Left kidney (tissue), 8 donors: ENCODE measurements at places on chromosomes 1 and 21.

DNA sequence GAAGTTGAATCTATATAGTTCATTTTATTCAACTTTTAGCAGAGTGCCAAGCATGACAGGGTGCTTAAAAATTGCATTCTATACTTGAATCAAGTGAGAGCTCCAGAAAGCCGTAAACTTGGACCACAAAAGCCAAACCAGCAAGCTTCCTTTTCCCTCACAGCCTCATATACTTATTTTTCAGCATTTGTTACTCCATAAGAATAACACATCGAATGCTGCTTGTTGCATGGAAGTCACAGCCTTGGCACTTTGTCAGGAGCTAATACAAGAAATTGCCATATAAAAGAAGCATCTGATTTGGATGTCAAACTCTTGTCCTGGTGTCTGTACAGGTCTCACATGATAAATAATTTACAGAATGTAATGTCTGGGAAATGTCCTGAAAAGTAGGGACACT is 87.4 kb downstream of the PLXNA2 start:
- DNase-seq, result no peak

GRCh38 chr1:226062558-226063223 is at the start of gene H3-3A:
TSS of gene H3-3A (plus strand) at chr1:226062716. CDS start at chr1:226064352, 1,636 bp downstream.
- peak; percentile 96 for DNase-seq

GRCh38 chr1:47995306-47996050 is 1.7 kb downstream of the TRABD2B start:
- no peak for DNase-seq

DNA sequence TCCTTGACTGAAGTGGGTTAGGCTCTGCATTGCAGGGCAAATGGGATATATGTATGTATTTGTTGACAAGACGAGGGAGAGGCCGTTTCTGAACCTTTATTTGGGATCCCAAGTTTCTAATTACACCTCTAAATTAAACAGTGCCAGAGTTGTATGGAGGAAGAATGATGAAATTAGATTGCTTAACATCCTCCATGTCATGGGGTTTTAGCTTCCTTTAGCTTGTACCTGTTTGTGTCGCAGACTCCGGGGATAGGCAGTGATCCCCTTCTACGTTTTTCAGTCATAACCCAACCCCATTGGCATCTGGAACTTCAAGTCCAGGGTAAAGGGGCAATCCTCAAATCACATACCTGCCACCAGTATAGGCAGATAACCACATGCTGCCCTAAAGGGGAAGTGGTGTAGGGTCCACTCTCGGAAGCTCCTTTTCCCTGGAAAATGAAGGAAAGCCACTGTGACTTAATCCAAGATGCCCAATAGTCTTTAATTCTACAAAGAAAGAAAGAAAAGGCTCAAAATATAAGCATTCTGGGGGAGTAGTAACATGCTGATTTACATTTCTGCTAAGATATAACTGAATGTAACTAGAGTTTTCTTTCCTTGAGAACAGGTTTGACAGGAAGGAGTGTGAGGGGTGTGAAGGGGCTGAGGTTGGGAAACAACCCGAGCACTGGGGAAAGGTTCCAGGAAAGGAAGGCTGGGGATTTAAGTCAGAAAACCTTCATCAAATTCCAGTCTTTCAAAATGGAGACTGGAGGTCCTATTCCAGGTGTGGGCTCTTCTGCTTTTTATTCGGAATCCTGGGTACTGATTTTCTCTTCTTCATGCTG is 77.6 kb downstream of the RGL1 start:
- DNase-seq, result no peak

DNA sequence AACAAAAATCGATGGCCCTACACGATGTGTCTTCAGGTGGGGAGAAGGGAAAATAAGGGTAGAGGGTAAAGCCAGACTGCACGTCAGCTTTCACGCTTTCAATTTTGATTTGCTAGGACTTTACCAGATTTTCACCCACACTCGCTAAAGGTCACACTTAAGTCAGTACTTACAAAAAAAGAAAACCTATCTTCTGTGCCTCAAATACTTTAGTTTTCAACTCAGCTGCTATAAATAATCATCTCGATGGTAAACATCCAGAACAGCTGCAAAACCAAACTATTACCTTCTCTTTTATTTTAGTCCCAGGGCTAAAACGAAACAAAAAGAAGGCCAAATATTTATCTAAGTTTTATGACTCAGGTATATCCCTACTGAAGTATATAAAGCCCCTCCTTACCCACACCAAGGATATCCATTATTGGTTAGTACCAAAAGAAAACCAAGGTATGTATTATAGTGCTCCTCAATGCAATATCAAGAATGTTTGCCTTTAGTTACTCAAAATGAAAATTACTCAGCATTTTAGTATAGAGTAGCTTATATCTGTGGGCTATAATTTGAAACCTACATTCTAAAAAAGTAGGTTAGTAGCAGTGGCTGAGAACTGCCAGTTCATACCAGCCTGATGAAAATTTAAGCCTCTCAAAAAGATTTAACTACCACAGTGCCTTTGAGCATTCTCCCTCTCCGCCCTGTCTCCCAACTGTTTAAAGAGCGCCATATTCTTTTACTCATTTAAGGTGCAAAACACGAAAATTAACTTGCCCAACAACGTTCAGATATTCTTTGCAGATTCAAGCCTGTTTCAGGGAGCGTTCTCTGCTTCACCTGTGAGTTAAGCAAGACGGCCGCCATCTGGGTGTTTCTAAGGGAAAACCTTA is 1.5 kb downstream of the CSDE1 start:
- no peak for DNase-seq

GRCh38 chr1:113140588-113141446 is 67.8 kb downstream of the LRIG2 start:
- DNase-seq, result peak; percentile 74

DNA sequence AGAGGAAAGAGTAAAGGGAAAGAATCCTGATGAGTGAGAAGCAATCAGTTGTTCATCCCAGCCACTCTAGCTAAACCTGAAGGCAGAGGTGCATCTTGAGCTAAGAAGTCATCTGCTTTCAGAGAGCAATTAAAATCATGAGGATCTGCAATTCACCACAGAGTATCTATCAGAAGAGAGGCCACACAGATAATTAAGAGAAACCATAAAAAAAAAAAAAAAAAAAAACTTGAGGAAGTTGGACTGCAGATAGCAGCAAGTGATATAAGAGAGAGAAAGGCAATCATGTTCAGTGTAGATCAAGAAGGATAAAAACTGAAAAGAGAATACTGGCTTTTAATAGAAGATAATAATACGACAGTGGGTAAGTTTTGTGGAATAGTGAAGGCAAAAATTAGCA is 17.7 kb downstream of the FOXJ3 start:
- DNase-seq, result no peak

- DNase-seq, result no peak
Observed at GRCh38 chr1:232844791-232845190, 39.6 kb downstream of the MAP10 start.

- peak; percentile 73 for DNase-seq
Observed at GRCh38 chr1:32063261-32063681, 9.5 kb upstream of the TMEM39B start.

- no peak for DNase-seq
Observed at GRCh38 chr21:33169359-33169758, 60.4 kb upstream of the IFNAR2 start.

- DNase-seq, result no peak
Observed at GRCh38 chr1:223097713-223098112, 45.3 kb downstream of the TLR5 start.

- DNase-seq, result peak; percentile 12
Observed at GRCh38 chr1:20830378-20830777, 43.3 kb upstream of the HP1BP3 start.

GRCh38 chr1:159473335-159473734 is 33.8 kb downstream of the OR10J1 start:
- no peak for DNase-seq

DNA sequence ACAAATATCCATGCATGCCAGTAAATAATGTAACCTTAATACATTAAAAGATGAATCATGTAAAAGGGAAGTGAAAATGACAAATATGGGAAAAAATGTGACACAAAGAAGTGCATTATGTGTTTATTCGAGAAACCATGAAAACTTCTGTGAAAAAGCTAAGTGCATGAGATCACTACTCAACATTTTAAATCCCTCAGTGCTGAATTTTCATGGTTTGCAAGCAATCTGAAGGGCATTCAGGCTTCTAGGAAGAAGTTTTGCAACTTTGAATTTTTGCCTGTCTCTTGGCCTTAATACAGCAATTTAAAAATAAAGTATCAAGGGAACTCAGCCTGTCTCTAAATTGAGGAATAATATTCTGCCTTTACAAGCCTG is 78.2 kb downstream of the MAP3K7CL start:
- no peak for DNase-seq

DNA sequence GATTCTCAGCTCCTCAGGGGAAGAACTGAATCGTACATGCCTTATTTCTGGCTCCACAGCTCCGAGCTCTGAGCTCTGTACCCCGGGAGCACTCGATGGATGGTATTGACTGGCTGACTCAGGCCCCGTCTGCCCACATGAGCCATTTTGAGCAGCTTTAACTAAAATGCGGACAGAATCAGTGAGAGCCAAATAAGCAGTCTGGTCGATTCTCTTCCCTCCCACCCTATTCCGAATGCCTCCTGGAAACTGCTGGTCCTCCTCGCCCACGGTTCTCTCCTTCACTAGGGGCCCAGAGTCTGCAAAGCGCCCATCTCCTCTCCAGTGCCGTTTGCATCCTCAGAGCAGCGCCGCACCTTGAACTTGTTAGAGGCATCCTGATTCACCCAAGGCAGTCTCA is 125.9 kb upstream of the IRF2BP2 start:
- DNase-seq, result no peak

DNA sequence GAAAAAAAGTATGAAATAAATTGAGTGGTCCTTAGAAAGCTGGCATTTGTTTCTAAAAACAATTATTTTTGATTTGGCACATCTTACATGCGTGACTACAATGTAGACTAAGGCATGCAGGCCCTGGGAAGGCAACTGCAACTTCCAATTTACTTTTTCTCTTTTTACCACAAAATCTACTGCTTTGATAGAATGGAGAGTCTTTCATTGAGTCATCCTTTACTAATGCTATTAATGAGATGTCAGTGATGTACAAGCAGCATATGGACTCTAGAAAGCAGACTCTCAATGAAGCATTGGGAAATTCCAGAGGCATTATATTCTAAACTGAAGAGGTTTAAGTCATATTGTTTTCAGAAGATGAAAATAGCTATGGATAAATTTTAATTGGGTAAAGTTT is 29.6 kb upstream of the PRRX1 start:
- DNase-seq, result no peak

- no peak for DNase-seq
Observed at GRCh38 chr1:59747420-59748024, 67.2 kb upstream of the HOOK1 start.

- no peak for DNase-seq
Observed at GRCh38 chr1:228876187-228876586, 140.9 kb downstream of the RHOU start.

- no peak for DNase-seq
Observed at GRCh38 chr1:247468481-247469140, 10.7 kb upstream of the OR2B11 start.
